ENCODE measurements at places on chromosomes 16 and 17.

GRCh38 chr16:75945916-75946457 lies 219.7 kb upstream of the CPHXL start:
- no peak for DNase-seq

DNA sequence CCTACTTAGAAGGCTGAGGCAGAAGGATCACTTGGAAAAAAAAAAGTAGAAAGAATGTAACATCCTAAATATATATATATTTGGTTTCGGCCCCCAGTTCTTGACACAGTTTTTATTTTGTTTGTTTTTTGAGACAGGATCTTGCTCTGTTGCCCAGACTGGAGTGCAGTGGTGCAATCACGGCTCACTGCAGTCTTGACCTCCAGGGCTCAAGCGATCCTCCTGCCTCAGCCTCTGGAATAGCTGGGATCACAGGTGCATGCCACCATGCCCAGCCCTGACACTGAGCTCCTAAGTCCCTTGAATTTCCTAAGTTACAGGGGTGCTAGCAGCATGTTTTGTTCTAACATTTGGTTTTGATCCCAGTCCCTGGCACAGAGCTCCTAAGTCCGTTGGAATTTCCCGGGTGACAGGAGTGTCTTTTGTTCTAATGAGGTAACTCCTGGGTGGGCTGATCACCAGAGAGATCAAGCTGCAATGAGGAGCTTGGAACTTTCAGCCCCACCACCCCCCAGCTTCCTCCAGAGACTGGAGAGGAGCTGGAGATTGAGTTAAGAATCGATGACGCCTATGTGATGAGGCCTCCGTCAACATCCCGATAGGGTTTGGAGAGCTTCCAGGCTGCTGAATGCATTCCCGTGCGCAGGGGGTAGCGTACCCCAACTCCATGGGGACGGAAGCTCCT lies 20.0 kb downstream of the MXRA7 start:
- no peak for DNase-seq

- peak; percentile 47 for DNase-seq
Measured at GRCh38 chr16:2250652-2251295, 613 bp downstream of the ECI1 start.

DNA sequence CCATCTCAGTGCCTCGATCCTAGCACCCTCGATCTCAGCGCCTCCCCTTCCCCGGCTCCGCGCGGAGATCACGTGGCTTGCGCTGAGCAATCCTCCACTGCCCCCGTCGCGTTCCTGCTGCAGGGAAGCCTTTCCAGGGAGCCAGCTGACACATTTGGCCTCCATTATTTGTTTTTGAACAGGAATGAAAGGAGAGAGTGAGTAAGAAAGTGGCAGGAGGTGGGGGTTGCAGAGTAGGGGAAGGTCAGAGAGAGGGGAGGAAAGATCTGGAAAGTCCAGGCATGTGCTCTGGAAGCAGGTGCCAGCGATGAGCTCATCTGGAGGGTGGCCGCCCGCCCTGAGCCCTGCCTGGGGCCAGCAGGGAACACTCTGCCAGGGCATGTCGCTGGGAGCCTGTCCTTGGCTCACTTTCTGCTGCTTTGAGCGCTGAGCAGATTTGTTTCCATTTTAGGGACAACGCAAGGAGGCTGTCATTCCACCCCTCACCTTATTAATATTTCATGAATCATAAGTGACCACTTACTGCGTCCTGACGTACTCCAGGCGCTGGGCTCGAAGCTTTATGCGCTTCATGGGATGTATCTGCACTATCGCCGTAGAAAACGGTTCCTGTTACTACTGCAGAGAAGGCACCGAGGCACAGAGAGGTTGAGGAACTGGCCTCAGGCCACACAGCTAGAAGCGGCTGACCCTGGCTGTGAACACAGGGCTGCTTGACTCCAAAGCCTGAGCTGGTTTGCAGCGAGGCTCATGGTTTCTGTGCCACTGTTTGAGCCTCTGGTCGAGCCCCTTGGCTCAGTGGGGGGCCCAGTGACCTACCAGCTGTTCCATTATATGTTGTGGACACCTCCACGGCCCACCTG lies 283.1 kb downstream of the SEC14L1 start:
- DNase-seq: no peak

DNA sequence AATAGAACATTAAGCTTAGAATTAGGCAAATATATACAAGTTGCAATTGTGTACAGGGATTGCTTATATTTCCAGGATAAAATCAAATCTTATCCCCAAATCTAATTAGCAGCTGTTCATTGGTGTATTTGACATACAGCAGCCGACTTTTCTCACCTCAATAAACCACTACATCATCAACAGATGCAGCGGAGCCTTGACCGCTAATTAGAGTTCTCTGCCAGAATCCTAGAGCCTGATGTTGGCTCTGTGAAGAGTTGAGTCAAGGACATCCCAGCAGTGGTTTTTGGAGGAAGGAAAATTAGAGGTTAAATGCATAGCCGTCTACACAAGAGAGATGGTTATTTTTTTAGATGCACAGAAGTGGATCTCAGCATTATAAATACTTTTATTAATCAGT lies 221.9 kb upstream of the CACNG5 start:
- DNase-seq: no peak

DNA sequence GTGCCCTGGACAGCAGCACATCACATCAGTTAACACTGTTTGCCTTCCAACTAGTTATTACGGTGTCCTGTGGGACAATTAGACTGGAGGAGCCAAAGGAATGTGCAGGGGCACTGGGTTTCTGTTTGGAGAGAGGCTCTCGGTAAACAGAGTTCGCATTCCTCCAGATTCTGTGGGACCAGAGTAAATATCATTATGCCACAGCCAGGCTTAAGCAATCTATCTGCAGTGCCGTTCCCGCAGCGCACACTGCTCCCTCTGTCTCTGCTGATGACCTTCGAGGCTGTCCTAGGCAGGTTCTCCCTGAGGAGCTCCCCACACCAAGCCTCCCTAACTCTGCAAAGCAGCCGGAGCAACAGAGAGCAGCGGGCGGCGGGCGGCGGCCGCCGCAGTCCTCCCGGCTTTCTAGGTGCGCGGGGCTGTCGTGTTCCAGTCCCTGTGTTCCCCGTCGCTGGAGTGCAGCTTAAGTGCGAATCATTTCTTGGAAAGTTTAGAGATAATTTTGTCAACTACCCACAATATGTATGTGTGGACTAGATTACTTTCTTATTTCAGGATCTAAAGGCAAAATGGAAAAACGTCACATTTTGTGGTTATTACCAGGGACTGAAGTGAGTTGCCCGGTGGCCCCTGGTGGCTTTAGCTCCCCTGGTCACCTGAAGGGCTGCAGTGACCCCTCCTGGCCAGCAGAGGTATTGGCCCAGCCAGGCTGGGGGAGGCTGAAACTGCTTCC lies 43.3 kb downstream of the PGS1 start:
- peak; percentile 95 for DNase-seq

GRCh38 chr16:87057951-87058560 lies 259.1 kb downstream of the C16orf95 start:
- DNase-seq: no peak

DNA sequence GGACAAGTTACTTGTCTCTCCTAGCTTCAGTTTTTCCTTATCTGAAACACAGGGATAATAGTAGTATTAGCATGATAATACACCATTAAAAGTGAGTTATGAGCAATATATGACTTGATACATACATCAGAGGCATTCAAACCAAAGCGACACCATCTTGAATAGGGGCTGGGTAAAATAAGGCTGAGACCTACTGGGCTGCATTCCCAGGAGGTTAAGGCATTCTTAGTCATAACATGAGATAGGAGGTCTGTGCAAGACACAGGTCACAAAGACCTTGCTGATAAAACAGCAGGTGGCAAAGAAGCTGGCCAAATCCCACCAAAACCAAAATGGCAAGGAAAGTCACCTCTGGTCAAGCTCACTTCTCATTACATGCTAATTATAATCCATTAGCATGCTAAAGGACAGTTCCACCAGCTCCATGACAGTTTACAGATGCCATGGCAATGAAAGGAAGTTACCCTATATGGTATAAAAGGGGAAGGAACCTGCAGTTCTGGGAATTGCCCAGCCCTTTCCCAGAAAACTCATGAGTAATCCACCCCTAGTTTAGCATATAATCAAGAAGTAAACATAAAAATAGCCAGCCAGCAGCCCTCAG lies 37.2 kb upstream of the HS3ST3A1 start:
- peak; percentile 74 for DNase-seq

- DNase-seq: no peak
Measured at GRCh38 chr17:55814377-55814776, 63.5 kb downstream of the PCTP start.

DNA sequence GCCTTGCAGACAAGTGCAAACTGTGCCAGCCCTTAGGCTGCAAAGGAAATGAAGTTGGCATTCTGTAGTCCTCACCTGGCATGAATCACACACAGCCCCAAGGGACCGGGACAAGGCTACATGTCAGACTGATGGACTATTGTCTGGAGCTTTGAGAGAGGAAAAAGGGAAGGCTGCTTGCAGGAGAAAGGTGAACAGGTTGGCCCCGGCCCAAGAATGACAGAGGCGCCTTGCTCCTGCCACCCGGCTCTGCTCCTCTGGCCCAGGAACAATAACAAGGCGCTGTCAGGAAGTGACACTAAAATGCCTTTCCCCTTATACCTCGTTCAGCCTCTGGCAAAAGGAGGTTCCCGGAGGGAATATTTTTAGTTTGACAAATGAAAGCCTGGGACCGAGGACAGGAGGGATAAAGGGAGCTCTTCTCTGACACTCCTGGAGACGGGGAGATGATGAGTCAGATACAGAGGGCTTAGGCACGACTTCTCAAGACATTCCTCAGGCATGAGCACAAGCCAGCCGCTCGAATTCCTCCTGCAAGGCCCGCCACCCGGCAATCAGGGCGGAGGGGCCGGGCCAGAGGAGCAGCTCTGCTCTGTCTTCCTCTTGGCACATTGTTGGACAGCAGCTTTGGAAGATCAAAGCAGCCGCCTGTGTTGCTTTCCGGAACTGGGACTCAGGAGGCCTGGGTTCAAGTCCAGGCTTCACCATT lies 105.8 kb downstream of the NOG start:
- DNase-seq: peak; percentile 98

GRCh38 chr16:57304169-57305061 lies 19.9 kb upstream of the PLLP start:
- peak; percentile 53 for DNase-seq

GRCh38 chr17:56700919-56701420 lies 107.5 kb downstream of the NOG start:
- peak; percentile 54 for DNase-seq

DNA sequence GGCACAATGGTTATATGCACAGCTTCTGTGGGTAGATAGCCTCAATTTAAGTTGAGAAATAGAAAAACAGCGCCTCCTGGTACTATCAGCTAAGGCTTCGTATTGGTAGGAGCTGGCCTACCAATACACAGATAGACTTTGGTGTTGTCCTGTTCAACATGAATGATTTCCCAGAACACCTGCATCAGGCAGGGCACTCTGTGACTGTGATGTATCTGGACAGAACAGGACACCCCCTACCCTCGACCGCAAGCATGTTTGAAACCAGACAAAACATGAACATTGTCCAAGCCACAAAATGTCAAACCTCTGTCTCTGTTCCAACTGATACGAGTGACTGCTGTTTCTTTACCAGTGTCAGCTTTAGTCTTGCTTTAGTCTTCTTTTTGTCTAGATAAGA lies 144.9 kb downstream of the HAPSTR1 start:
- no peak for DNase-seq

- peak; percentile 45 for DNase-seq
Measured at GRCh38 chr17:74042744-74043486, 160.6 kb upstream of the RPL38 start.

DNA sequence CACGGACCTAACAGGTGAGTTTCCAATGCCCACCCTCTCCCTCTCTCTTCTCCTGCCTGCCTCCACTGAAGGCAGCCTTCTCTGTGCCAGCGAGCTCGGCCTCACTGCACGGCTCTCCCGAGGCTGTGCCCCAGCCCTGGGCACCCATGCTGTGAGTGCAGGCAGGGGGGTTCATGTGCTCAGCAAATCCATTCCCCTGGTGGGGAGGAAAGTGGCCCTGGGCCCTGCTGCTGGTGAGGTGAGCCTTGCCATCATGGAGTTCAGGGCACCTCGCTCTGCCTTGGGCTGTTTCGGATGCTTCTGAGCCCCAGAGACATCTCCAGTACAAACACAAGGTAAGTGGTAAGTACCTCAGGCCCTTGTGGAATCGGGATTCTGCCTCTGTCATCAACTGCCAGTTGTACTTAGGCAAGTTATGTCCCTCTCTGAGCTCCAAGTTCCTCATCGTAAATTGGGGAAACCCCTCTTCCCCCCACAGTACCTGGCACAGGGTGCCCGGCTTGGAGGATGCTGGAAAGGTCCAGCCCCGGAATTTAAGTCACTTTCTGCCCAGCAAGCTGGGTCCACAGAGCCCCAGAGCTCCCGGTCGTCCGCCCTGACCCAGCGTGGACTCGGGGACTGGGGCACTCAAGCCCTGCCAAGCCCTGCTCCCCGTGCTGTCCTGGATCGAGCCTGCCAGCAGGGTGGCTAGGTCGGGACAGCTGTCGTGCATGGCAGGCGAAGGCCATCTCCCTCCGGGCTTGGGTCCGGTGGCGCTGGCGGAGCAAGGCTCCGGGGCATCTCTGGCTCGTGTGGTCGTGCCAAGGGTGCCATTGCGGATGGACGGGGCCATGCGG lies 684 bp upstream of the NUDT16L1 start:
- DNase-seq: no peak

DNA sequence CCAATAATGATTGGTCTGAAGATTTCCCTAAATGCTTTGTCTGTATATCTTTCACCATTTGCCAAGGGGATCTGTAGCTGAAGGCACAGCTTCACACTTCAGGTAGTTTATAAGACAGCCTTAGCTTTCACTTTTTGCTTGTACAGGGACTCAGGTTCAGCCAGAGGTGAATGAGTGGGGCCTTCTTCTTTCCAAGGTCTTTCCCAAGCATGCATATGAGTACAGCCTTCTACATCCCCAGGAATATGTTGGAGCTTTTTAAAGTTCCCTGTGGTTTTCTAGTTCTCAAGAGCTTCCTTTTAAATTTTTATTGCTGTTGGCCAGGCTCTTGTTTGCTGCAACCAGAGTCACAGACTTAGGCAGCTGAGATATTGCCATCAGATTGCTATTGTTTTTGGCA lies 17.9 kb upstream of the SPDYE4 start:
- DNase-seq: no peak

DNA sequence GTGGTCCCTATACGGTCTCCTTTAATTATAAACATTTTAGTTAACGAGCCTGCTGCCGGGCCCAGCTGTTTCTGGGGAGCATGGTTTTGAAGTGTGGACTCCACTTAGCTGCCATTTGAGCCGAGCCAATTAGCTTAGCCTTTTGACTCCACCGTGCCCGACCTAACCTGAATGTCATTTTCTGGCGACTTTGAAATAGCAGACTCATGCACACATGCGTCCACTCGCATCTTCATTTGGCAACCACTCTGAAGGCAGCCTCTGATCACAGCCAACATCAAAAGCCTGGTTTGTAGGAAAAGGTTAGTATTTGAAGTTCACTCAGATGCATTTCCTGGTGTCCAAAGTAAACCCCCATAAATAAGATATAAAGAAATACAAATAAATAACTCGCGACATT lies 16.8 kb downstream of the AXIN2 start:
- DNase-seq: no peak
